ENCODE measurements at places on chromosomes 2 and 18.

- DNase-seq: no peak
Measured at GRCh38 chr18:29749704-29750103, 1292.8 kb downstream of the DSC3 start.

DNA sequence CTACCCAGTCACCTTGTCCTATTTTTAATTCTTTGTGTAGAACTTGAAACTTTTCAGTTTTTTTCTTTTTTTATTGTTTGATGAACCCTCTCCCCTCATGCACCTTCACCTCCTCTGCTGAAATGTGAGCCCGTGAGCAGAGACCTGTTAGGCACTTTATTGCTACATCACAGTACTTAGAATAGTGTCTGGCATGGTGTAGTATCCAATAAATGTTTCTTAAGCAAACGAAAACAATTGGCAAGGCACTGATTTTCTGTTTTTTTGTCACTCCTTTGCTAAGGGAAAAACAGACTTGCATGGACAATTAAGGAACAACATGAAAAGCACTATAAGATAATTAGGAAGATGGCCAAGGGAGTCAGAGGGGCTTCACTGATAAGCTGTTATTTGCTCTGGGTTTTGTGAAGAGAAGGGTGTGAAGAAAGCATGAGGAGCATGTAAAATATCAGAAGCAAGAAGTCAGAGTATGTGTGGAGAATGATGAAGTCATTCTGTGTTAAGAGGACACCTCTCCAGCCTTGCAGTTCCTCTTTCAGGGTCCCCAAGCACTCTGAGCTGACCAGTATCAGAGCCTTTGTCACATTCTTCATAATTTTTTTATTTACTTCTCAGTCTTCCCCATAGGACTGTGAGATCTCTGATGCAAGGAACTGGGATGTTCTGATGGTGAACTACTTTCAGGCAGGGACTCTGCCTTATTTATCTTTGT, 99.7 kb upstream of the CAVIN2 start:
- no peak for DNase-seq

- DNase-seq: no peak
Measured at GRCh38 chr2:71951718-71952404, 195.8 kb downstream of the CYP26B1 start.

- DNase-seq: no peak
Measured at GRCh38 chr2:194616334-194616733, 1040.7 kb upstream of the SLC39A10 start.

DNA sequence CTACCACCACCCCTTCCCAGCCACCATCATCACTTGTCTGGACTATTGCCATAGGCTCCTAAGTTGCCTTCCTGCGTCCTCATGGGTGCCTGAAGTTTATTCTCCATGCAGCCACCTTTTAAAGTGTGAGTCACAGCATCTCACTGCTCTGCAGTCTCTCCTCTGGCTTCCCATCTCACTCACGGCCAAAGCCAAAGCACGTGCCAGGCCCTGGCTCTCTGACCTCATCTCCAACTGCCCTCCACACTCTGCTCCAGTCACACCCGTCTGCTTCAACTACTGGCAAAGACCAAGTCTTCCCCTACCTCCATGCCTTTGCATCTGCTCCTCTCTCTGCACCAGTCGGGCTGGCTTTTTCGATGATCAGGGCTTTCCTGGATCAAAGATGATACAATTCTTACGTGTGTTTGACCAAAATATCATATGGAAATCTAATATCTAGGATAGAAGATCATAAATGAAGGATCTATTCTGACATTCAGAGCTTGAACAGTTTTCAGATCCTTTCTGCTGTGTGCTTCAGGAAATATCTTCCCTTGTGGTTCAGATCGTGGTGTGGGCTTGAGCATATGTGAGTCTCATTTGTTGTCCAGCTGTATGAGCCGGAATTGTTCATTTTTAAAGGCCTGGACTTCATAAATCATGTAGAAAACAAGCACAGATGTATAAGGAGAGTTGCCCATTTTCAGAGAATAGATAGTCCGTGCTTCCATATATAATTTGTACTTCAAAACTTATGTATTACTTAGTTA, 175.6 kb downstream of the PRKCE start:
- DNase-seq: no peak

GRCh38 chr2:182173944-182174622, 188.4 kb downstream of the PPP1R1C start:
- DNase-seq: no peak

- no peak for DNase-seq
Measured at GRCh38 chr18:61893309-61893970, 633 bp upstream of the RNF152 start.

- DNase-seq: no peak
Measured at GRCh38 chr2:3485166-3485565, 34.2 kb downstream of the ADI1 start.

GRCh38 chr2:200435379-200435778, 74.5 kb downstream of the KCTD18 start:
- DNase-seq: no peak

GRCh38 chr2:233663911-233664310, 7.8 kb upstream of the UGT1A9 start:
- DNase-seq: no peak

Data from CMK (cell line).